Breast epithelium (tissue), 4 donors: ENCODE measurements at places on chromosomes 2 and 18. TPM values are rescaled to one million over a fixed set of nuclear protein-coding genes. Genes with fewer than 3 reads are reported as not detected.

GRCh38 chr18:37391698-37392548 lies 173.7 kb downstream of the CELF4 start:
- H3K36me3 ChIP-seq = no peaks in the 10 kb centered on the region
- no peak overlapping the region for H3K4me3 ChIP-seq
- H3K27ac ChIP-seq = no peak overlapping the region
- peaks cover 4% of the 10 kb centered on the region for H3K27me3 ChIP-seq
- no peak for DNase-seq
- H3K4me1 ChIP-seq = no peaks in the 10 kb centered on the region

Gene TPO
- total RNA-seq = 15.1 TPM

DNA sequence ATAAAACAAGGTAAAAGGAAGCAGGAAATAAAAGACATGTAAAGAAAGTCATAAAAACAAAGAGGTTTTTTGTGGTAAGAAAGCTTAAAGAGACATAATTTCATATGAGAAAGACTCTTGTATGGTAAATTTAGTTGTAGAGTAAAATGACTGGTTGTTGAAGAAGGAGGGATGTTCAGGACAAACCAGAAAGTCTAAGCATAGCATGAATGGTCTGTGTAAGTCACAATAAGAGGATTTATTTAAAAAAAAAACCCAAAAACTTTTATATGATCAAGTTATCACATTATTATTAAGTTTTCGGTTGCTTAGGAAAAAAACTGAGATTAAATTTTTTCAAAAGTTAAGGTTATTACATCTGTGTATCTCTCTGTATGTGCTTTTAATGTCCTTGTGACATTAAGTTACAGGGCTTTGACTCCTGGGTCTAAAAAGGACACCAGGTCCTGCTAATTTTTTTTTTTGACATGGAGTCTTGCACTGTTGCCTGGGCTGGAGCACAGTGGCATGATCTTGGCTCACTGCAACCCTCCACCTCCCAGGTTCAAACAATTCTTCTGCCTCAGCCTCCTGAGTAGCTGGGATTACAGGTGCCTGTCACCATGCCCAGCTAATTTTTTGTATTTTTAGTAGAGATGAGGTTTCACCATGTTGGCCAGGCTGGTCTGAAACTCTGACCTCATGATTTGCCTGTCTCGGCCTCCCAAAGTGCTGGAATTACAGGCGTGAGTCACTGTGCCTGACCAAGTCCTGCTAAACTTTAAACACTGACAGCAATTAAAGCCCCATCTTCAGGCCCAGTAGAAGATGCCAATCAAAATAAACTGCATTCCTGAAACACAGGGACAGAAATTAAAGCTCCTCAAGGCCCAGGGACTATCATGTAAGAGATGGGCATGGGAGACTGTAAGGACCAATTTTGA lies 14.2 kb upstream of the OXER1 start:
- no peak overlapping the region for H3K4me3 ChIP-seq
- H3K27ac ChIP-seq = no peak overlapping the region
- H3K27me3 ChIP-seq = no peaks in the 10 kb centered on the region
- no peaks in the 10 kb centered on the region for H3K36me3 ChIP-seq

DNA sequence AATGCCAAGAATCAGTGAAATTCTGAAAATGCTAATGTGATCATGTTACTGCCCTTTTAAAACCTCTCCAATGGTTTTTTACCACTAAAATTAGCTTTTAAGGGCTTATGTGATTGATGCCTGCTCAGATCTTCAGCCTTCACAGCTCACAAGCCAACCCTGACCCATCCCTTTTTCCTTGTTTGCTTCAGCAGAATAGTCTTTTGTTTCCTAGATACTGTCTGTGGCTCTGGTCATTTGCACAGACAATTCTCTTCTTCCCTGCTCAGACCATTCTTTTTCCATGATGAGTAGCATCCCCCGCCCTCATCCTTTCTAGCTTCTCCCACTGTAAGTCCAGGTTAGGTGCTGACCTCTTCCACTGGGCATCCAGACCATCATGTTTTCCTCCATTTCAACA lies 164.9 kb upstream of the NT5C1B start:
- no peaks in the 10 kb centered on the region for H3K27me3 ChIP-seq
- no peak for DNase-seq
- no peak overlapping the region for H3K4me3 ChIP-seq
- H3K27ac ChIP-seq = no peak overlapping the region
- H3K36me3 ChIP-seq = no peaks in the 10 kb centered on the region

- H3K4me3 ChIP-seq = no peak overlapping the region
- H3K36me3 ChIP-seq = no peaks in the 10 kb centered on the region
- H3K27ac ChIP-seq = no peak overlapping the region
- no peak for DNase-seq
- H3K27me3 ChIP-seq = no peaks in the 10 kb centered on the region
These were observed 74.6 kb downstream of the COL5A2 start for GRCh38 chr2:189104934-189105333.
